ENCODE measurements at places on chromosomes 13 and 19.

GRCh38 chr13:87622971-87623370 lies 48.2 kb upstream of the SLITRK5 start:
- no peak for ATAC-seq

- ATAC-seq, result no peak
These were observed 5.3 kb upstream of the ZNF497 start for GRCh38 chr19:58367698-58368454.

DNA sequence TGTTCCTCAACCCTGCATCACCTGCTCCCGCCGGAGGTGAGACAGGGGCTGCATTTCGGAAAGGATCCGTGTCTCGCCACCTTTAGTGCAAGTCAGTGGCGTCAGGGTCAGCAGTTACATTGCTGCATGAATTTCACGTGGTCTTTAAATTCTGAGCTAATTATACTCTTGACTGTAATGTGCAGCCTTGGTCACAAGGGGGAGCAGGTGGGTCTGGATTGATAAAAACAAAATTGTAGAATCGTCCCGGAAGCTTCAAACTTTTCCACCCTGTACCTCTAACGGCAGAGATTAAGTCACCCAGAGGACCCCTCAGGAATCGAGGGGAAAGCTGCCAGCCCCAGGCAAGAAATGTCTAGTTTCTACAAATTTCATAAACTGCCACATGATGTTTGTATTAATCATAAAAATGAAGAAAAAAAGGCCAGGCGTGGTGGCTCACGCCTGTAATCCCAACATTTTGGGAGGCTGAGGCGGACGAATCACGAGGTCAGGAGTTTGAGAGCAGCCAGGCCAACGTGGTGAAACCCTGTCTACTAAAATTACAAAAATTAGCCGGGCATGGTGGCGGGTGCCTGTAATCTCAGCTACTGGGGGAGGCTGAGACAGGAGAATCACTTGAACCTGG lies 20.2 kb downstream of the BBC3 start:
- peak; percentile 67 for ATAC-seq

- no peak for ATAC-seq
These were observed 83.5 kb downstream of the ZNF557 start for GRCh38 chr19:7153022-7153421.

GRCh38 chr13:108734676-108735075 lies 105.3 kb downstream of the MYO16 start:
- ATAC-seq, result no peak

- ATAC-seq, result no peak
These were observed 151.6 kb upstream of the FREM2 start for GRCh38 chr13:38535261-38535660.

DNA sequence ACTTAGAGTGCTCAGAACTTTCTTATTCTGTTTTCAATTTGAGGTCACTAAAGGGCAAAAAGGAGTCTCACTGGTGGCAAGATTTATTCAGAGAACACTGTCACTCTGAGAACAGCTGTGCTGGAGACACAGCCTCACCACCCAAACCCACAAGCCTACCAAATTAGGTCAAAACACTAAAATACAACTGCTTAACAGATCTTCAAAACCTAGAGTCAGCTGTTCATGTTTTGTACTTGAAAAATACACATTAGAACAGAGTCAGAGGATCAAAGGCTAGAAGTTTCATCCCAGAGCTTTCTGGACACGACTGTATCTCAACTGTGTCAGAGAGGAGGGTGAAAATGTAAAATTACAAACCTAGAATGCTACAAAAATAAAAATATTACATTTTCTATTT lies 89.3 kb downstream of the MIPEP start:
- peak; percentile 77 for ATAC-seq

- no peak for ATAC-seq
These were observed 64.7 kb downstream of the COL4A2 start for GRCh38 chr13:110371550-110372465.

GRCh38 chr13:107331359-107331758 lies 763.4 kb upstream of the ARGLU1 start:
- ATAC-seq, result no peak

GRCh38 chr13:36796052-36796451 lies 23.0 kb upstream of the RFXAP start:
- no peak for ATAC-seq

GRCh38 chr13:31369213-31369612 lies 169.4 kb downstream of the B3GLCT start:
- ATAC-seq, result no peak

GRCh38 chr13:22925881-22926747 lies 254.7 kb upstream of the SGCG start:
- ATAC-seq, result no peak

DNA sequence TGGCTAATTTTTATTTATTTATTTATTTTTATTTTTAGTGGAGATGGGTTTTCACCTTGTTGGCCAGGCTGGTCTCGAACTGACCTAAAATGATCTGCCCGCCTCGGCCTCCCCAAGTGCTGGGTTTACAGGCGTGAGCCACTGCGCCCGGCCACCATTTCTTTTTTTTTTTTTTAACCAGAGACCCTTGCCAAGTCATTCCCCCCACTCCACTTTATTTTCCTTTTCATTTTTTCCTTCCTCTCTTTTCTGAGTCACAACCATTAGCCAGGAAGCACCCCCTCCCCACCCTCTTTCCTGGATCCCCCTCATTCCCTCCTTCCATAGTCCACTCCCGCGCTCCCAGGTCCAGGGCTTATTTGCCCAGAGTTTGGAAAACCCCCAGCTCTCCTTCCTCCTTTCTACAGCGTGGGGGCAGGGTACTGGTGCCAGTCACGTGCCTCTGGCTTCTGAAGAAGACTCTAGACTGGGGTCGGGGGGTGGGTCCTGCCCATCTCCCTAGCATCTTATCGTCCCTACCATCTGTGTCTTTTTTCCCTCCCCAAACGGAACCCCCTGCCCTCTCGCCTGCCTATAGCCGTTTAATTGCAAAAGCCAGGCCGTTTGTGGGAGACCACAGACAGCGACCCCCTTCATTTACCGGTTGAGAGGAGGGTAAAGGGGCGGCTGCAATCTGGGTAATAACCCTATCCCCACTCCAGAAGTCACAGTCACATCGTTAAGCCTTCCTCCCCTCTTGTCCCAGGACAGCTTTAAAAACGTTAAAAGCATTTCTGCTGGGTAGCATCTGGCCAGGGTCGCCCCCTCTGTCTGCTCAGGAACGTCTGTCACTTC lies 1.1 kb upstream of the CALR start:
- no peak for ATAC-seq

DNA sequence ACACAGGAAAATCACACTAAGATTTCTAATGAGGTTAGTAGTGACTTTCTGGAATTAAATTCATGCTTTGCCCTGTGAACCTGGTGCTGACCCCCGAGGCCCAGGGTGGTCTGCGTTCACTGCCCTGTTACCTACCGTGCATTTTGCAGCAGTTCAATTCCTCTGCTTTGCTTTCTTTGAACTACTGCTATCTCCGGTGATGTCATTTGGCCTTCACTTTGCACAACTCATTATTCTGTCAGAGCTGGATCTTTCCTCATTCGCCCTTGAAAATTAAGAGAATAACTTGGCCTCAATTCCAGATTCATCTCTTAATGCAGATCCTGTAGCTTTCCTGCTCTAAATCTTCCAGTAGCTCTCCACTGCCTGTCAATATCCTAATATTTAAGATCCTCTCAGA lies 8.8 kb upstream of the LRRC63 start:
- no peak for ATAC-seq

DNA sequence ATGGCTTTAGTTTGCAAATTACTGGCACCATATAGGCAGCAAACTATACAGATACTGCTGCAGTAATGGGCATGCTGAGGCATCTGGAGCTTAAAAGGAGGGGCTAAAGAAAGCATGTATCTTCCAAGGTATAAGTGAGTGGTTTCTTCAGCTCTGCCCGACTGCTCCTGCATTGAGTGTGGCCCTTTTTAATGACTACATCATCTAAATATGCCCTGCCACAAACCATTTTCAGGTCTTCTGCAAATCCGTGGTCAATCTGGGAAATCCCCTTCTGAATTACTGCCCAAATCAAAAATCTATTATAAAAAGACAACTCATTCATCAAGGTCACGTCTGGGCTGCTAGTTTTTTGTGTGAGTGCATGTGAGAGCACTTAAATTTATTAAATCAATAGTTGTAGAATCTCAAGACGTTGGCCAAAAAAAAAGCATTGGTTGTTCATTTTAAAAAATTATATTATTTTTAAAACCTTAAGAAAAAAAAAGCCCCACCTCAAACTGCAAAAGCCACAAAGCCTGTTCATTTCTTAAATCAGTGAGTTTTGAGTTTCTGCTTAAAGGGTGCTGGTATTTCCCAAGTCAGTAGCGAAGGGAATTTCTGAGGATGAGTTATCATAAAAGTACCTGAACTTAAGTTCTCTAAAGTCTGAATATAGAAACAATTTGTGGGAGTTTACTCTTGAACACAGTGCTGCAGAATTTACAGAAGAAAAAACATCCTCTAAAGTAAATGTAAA lies 16.3 kb downstream of the LCP1 start:
- peak; percentile 88 for ATAC-seq

- no peak for ATAC-seq
These were observed 1000.6 kb downstream of the OLFM4 start for GRCh38 chr13:54029226-54029625.

- ATAC-seq, result no peak
These were observed 5.0 kb downstream of the IZUMO4 start for GRCh38 chr19:2101417-2102335.

- peak; percentile 0 for ATAC-seq
These were observed at the start of gene DAZAP1 for GRCh38 chr19:1407528-1408299. TSS of gene DAZAP1 (plus strand) at chr19:1407586. CDS start at chr19:1407774, 188 bp downstream.

DNA sequence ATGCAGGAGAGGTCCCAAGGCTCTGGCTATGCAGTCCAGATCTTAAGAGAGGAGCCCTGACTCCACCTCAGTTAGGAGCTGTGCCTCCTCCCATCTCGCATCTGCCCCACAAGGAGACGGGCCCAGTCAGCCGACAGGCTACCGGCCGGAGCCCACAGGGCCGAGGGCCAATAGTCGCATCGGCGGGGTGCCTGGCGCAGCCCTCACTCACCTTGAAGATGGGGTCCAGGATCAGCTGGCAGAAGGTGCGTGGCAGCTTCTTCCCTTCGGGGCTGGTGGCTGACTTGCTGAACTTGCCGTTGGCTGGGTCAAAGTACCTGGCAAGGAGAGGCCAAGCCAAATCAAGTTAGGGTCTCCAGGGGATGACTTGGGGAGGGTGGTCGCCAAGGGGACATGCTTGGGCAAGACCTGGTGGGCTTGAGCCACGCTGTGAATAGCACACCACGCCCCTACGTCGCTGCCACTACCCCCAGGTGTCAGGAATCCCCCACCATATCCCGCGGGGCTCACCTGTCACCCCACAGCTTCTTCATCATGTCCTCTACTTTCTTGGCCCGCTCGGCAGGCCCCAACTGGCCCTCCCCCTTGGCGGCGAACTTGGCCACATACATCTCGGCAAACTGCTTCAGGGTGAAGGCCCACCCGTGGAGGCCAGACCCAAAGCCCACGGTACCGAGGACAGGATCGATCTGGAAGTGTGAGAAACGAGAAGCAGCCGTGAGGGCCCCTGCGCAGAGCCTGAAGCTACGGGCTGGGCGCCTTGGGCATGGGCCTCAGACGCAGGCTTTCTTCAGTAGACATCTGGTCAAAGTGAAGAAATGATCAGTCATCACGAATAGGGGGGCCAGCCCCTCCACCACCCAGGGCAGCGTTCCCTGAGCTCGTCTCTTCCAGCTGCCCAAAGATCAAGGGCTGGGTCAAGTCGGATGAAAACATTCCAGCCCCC lies 3.3 kb downstream of the EEF2 start:
- ATAC-seq, result no peak

- no peak for ATAC-seq
These were observed 121.6 kb upstream of the FRY start for GRCh38 chr13:31909864-31910551.

GRCh38 chr19:8240274-8241229 lies 31.4 kb downstream of the CERS4 start:
- ATAC-seq, result peak; percentile 53

DNA sequence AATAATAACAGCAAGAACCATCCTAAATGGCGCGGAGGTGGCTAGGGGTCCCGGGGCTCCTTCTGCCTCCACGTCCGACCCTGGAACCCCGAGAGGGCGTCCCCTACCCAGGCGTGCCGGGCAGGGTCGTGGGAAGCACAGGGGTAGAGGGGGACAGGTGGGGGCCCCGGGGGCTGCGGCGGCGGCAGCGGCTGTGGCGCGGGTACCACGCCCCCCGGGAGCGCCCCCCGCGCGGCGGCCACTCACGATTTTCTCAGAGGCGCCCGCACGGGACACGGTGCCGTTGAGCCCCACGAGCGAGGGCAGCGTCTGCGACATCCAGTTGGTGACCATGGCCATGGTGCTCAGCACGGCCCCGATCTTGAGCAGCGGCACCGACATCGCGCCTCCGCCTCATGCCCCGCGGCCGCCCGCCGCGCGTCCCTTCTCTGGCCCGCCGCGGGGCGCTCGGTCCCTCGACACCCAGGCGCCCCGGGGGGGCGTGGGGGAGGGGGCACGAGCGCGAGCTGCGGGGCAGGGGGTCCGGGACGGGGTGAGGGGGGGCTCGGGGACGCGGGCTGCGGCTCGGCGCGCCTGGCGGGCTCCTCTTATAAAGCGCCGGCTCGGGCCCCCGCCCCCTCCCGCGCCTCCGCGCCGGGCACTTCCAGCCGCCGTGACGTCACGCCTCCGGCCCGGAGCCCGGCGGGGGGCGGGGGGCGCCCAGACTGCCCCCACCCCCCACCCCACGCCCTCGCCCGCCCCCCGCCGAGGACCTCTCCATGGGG lies 22.9 kb downstream of the OLFM2 start:
- no peak for ATAC-seq

DNA sequence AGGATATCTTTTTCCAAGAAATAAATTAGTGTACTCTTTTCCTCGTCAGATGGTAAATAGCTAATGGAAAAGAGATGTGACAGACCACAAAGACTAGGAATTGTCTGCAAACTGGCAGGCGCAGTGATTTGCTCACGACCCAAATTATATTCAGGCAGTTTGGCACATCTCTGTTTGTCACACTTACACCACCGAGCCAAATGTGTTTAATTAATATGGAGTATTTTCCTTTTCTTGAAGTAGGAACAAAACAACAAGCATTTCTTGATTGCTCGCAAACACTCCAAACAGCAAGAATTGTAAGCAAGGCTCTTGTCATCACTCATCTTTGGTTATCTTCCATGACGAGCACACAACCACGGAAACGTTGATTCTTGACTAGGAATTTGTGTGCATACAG lies 884.2 kb downstream of the PCDH9 start:
- no peak for ATAC-seq

GRCh38 chr13:98507282-98507797 lies 69.6 kb downstream of the STK24 start:
- no peak for ATAC-seq

GRCh38 chr19:54795758-54796157 lies 7.7 kb upstream of the KIR2DL4 start:
- no peak for ATAC-seq

All from activated CD4-positive, CD25-positive, alpha-beta regulatory T cell treated with anti-CD3 and anti-CD28 coated beads, Interleukin-2, amount 50 U/mL, for 24 hours (primary cell).